ENCODE measurements at places on chromosomes 4 and X.

GRCh38 chr4:140005699-140006098 lies 148.3 kb downstream of the MAML3 start:
- no peak for DNase-seq

GRCh38 chr4:10115797-10116568 lies 616 bp downstream of the WDR1 start:
- DNase-seq: peak; percentile 81

- DNase-seq: peak; percentile 31
Observed at GRCh38 chr4:186161138-186161537, 30.2 kb upstream of the CYP4V2 start.

DNA sequence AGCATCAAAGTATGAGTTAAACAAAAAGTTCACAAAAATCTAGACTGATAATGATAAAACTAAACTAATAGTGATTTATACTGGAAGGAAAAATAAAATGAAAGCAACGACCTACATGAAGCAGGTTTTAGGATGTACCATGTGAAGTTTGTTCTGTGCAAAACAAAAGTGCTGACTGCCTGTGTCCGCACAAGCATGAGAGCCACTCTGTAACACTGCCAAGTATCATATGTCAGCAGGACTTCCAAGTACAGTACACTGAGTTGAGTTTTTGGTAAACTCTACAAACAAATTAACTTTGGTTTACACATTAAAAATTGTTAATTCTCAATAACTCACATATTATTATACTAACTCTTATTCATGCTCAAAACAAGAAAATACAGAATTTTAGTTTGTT lies 459.0 kb downstream of the PDGFC start:
- no peak for DNase-seq

DNA sequence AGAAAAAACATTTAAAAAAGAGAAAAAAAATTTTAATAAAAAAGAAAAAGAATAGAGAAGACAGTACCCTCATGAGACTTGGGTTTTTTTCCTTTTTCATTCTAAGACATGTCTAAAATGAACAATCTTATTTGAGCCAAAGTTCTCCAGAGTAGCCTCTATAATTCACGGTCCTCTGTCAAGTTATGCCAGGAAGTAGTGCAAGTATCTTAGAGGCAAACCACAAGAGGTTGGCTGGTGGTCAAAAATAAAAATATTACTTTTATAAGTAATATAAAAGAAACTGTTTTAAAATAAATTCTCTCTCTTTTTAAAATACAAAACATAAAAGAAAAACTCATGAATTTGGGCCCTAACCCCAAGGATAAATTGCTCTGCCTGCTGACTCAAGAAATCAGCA lies 26.5 kb downstream of the HNRNPDL start:
- no peak for DNase-seq

GRCh38 chr4:16685536-16685935 lies 212.9 kb downstream of the LDB2 start:
- DNase-seq: no peak

DNA sequence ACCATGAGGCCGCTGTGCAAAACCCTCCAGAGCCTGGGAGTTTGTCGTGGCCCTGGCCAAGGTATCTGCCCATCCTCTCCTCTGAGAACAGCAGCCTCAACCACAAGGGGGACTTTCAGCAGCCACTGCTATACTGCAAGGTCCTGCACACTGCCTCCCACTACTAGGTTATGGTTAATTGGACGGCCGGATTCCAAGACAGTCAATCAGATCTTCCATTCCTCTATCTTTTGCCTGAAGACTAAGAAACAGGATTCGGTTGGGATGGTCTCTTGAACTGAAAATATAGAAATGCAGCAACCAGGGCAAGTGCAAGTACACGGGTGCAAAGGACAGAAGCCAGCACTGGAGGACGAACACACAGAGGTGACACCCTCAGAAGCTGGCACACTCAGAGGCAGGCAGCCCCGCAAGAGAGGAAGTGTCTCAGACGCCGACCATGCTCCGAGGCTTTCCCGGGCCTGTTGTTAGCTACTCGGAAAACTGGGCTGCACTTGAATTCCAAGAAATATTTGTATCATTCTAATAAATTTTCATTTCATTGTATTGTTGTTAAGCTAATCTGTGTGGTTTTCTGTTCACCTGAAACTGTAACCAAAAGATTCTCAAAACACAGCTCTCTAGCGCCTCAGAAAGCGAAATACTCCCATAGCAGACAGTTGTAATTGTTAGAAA lies 63.3 kb downstream of the AFAP1 start:
- DNase-seq: peak; percentile 29

- no peak for DNase-seq
Observed at GRCh38 chr4:53644607-53645006, 53.3 kb upstream of the LNX1 start.

DNA sequence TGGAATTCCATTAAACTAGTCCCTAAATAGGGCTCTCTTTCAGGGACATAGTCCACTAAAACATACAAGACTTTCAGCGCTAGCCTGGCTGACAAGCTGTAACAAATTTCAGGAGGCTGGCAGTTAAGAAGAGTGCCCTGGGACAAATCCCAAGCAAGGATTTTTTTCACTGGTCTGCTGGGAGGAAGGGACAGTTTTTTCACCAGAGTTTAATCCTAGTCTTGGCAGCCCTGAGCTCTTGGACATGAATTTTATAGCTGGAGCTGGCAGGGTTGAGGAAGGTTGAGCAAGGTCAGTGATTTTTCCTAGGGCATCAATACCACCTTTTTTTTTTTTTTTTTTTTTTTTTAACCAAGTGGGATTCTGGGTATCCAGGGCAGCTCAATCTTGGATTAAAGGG lies 184.4 kb downstream of the SH2D1A start:
- DNase-seq: no peak

DNA sequence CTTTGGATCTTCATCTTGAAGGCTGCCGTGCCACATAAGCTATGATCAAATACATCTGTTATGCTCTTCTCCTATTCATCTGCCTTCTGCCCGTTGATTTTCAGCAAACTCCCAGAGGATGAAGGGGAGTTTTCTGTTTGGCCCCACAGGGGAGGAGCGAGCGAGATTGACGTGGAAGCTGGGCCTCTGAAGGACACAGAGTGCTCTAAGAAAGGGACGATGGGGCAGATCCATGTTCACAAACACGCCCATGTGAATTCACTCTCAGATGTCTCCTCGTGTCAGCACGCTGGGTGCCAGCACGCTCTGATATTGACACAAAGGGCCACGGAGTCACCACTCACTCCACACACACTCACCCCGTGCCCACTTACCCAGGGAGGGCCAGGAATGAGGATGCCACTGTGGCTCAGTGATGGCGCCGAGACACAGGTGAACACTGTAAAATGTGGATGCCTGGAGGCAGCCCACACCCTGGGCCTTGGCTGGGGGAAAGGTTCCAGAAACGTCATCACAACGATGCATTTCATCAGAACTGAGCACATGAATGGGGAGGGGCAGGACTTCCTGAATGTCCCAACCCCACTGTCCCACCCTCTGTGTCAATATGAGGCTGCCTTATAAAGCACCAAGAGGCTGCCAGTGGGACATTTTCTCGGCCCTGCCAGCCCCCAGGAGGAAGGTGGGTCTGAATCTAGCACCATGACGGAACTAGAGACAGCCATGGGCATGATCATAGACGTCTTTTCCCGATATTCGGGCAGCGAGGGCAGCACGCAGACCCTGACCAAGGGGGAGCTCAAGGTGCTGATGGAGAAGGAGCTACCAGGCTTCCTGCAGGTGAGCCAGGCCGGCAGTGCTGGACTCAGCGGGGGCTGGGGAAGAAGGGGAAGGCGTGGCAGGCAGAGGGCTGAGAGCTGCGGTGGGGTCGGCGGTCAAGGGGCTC lies at the start of gene S100P:
Gene S100P (plus strand): TSS at position 648 of the 946 bp plus-strand sequence. CDS start 55 bp downstream, at position 703.
- DNase-seq: no peak

DNA sequence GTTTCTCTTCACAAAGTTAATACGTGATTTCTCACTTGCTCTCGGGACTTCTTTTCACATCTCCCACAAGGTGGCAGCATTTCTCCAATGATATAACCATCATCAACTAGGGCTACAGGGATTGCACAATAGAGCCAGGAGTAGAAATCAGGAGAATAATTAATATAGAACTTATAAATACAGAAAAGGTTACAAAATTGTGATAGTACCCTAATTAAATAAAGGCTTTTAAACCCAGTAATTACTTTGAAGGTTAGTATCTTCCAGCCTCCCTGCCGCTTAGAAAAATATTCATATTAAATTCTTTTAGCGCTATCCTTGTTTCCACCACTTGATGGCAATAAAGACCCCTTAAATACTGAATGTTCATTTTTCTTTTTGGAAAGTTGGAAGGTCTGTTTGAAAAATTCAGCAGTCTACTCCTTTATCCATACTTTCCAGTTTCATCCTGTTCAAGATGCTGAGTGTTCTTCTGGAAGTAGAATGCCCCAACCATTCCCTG lies 65.8 kb downstream of the RASGEF1B start:
- peak; percentile 40 for DNase-seq

DNA sequence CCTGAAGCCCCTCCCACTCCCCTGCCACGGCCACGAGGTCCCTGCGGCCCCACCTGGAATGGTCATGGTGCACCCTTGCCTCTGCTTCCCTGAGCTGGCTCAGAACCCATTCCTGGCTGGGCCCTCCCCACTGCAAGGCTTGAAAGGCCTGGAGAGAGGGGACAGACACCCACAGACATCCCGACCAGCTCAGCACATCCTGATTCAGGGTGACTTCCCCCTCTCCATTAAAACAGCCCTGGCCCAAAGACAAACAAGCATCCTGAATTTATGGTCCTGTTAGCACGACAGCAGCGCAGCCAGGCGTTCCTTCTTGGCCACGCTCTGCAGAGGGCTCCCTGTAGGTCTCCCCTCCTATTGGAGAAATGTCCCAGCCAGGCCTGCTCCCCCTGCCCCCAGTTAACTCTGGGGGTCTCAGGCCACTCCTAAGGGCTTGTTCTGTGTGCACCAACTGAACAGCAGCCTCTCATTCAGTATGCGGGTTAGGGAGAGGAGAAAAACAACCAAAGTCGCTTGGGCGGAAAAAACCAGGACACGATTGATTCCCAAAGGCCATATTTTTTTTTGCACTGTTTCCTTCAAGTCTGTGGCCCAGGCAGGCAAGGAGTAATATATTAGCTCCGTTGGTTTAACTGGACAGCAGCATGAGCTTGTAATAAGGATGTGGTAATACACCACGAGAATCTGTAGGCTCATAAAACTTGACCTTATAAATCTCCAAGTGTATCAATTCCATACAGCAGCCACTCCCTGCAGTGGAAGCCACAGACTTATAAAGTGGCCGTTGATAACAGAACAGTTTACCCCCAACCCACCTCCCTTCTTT lies 106.7 kb upstream of the MSX1 start:
- no peak for DNase-seq

DNA sequence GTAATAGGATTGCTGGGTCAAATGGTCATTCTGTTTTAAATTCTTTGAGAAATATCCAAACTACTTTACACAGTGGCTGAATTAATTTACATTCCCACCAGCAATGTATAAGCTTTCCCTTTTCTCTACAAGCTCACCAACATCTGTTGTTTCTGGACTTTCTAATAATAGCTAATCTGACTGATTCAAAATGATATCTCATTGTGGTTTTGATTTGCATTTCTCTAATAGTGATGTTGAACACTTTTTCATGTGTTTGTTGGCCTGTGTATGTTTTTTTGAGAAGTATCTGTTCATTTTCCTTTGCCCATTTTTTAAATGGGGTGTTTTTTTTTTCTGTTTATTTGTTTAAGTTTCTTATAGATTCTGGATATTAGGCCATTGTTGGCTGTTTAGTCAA lies 659.0 kb upstream of the GNPDA2 start:
- no peak for DNase-seq

DNA sequence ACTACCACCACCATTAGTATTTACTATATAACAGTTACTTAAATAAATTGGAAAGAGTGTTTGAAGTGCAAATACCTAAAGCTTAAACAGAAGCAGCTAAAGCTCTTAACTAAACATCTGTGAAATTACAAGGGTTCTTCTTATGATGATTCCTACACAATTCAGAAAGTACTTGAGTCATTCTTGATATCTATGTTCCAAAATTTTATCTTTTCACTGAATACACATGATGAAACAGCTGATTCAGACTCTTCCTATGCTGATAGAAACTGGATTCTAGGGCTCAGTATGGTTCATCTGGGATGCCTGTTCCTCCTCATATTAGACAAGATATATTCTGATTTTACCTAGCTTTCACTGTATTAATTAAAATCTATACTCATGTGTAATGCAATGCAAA lies 13.6 kb downstream of the EREG start:
- DNase-seq: no peak

GRCh38 chr4:4709736-4710135 lies 149.7 kb upstream of the MSX1 start:
- DNase-seq: no peak

GRCh38 chrX:25665431-25665830 lies 472.7 kb upstream of the MAGEB18 start:
- no peak for DNase-seq

GRCh38 chr4:48028696-48029095 lies 12.1 kb downstream of the NIPAL1 start:
- no peak for DNase-seq

- DNase-seq: no peak
Observed at GRCh38 chrX:63967551-63967950, 182.5 kb upstream of the ARHGEF9 start.

DNA sequence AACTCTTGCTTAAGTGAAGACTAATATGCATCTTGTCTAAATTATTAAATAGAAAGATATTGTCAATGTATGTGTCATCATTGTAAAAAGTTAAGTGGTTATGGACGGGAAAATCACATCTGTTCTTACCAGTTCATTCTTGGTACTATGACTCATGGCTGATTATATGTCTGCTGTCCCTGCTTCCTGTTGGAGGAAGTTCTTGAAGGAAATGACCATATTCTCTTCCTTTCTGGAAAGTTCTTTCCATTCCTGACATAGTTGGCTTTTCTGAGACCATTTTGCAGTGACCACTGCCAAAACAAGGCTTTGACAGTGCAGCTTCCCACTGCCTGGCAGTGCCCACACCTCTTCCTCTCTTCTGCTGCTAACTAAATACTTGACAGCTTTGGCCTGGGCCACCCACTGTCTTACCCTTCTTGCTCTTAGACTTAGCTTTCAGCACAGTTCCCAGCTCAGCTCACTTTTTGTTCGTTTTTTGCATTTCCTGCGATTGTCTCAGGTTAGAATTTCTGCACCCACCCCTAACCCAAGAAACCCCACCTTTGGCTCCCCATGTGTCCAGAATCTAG lies 13.2 kb upstream of the CLDN24 start:
- DNase-seq: no peak

DNA sequence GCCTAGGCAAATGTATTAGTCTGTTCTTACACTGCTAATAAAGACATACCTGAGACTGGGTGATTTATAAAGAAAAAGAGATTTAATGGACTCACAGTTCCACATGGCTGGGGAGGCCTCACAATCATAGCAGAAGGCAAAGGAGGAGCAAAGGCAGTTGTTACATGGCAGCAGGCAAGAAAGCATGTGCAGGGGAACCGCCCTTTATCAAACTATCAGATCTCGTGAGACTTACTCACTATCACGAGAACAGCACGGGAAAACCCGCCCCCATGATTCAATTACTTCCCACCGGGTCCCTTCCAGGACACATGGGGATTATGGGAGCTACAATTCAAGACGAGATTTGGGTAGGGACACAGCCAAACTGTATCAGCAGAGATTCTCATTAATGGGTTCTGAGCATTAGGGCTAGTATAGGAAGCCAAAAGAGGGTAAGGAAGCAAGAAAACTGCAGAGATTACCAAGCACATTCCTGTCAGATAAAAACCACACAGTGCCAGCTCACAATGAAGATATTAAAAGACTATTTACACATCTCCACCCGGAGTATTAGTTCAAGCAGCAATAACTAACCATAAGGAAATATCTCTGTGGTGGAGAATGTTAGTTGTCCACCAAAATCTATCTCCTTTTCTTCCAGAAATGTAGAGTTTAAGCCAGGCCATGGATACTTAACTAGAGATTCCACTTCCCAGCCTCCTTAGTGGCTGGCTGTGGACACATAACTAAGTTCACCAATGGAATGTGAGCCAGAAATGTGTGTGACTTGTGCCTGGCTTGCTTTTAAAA lies 61.2 kb upstream of the HOPX start:
- no peak for DNase-seq

All from activated T-cell treated with anti-CD3 and anti-CD28 coated beads, Interleukin-2, amount 50 U/mL, for 72 hours (primary cell).